ENCODE measurements at places on chromosomes 2 and 18.
A peak's percentile ranks its signal among the peaks of the same experiment; 100 is the strongest.

DNA sequence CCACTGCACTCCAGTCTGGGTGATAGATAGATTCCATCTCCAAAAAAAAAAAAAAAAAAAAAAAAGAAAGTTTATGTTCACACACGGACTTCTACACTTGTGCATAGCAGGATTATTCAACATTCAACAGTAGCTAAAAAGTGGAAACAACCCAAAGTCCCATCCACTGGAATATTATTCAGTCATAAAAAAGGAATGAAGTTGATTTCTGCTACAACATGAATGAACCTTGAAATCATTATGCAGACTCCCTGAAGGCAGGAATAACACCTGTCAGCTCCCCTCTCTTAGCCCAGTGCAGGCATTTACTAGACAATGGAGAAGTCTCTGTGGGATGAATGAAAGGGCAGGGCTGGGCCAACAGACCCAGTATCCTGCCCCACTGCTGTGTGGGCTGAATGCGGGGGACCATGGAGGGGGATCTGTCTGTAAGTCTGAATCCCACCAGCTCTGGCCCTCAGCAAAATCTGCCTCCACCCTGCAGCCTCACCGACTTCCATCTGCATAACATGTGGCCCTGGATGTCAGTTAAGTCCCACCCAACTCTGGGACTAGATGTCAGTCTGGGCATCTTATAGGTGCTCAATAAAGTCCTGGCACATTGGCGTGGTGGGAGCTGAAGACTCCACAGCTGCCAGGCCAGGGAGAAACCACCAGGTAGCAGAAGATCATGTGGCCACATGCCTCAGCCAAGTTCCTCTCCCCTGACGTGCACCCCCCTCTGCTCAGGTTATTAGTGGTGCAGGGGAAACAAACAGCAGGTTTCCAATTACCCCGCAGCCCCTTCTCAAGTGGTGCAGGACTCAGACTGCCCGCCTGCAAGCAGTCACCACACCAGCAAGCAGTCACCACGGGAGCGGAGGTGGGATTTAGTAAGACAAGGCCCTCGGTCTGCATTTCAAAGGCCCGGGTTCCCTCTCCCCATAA, 8.9 kb downstream of the ZFP36L2 start:
- no peak for DNase-seq

DNA sequence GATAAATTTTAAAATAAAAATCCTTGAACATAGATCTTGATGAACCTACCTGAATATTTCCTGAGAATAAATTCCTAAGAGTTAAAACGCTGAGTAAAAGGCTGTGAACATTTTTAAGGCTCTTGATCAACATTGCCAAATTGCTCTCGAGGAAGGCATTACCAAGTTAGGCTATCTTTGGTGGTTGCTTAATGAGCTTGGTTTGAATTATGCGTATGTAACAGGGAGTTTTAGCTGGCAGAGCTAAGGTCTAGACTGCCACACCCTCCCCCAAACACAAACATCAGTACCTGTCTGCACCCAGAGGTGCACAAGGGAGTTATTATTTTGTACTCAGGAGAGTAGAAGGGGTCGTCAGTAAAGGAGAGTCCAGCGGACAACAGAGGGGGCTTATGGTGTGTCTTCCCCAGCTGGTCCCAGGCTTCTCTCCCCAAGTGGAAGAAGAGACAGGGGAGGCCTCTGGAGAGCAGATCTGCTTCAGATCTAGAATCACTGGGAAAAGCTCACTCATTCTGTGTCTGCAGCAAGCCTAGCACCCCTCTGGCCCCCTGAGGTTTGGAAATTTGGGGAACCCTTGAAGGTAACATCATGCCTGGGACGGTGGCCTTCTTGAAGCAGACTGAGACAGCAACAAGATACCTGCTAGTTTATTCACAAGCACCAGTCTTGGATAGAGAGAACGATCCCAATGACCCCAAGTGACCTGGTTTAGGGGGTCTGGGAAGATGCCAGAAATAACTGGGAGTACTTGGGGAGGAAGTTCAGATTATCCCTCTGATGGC, 197.2 kb upstream of the ID2 start:
- no peak for DNase-seq

DNA sequence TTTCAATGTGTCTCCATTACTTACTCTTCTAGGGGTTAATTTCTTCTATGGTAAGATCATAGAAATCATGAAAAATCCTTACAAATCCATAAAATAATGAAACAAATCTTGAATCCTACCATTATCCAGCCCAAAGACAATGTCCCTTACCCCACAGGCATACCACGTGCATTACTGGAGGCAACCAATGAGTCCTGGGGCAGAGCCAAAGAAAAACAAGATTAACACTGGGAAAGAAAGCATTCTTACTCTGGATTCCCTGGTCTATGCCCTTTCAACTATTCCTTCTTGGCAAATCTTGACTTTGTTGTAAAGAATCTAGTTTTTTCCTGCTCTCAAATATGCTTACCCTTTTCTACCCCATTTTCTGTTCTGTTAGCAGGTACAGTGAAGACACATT, 3.1 kb upstream of the GALNT1 start:
- DNase-seq = no peak

GRCh38 chr18:58091099-58091611, 47.1 kb downstream of the NEDD4L start:
- DNase-seq = no peak

DNA sequence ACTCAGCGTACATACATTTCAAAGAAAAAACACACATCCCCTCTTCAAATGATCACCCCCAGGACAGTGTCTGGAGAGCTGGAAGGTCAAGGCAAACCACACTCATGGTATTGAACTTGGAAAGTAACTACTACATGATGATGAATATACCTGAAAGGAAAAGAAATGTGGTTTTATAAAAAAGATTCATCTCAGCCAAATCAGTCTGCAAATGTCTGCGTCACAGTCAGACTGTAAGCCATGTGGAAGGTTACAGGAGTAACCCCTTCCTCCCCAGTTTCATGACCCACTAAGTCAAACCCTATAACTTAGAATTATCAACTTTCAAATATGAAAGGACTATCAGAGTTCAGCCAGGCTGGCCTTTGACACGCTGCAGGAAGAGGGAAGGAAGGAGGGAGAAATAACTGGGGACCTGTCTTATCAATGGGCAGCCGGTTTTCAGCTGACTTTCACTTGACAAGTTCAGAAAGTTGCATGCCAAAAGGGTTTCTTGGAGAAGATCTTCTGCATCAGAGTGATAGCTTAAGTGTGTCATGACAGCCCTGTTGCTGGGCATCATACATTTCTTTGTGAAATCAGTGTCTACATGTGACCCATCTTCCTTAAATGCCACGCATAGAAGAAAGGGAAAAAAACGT, 7.0 kb upstream of the BMP10 start:
- DNase-seq = no peak

GRCh38 chr2:70498528-70498927, 55.1 kb downstream of the TGFA start:
- DNase-seq = no peak

- no peak for DNase-seq
These were observed 1.2 kb downstream of the ABHD3 start for GRCh38 chr18:21703241-21703820.

DNA sequence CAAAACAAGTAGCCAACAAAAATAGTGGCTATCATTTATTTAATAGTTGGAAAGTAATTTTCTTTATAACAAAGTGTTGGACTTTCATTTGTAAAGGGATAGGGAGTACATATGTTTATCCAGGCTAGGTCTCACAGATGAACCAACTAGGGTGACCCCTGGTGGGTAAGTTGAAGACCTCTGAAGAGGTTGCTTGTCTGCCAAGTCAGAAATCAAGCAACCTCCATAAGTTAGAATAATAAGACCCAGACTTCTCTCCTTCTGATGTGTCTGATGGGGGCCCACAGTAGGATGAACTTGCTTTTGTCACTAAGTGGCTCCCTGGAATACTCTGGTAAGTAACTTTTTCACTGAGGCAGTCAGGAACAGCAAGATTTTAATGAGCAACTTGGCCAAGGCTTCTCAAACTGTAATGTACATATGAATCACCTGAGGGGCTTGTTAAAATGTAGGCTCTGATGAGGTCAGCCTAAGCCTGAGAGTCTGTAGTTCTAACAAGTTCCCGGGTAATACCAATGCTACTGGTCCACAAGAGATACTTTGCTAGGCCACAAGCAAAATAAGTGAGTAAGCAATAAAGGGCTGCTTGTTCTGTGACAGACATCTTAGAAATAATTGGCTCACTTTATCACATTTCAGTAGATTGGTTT, 319.6 kb downstream of the PIK3C3 start:
- peak; percentile 4 for DNase-seq

DNA sequence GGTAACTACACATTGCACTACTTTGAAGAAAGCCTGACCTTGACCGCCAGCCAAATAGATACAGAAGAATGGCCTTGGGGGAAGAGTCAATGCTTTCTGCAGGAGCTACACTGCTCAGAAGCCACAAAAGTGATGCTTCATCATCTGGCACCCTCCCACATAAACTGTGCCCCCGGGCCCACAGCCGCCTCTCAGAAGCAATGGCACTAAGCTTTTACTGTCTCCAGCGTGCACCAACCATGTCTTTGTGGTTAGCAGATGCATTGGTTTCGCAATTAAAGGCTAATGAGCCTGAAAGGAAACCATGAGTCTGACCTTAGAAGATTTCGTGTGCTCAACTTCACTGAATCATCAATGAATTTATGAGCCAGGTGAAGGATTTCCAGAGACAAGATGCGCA, 209.4 kb upstream of the TRIB2 start:
- peak; percentile 73 for DNase-seq

GRCh38 chr18:25244170-25244569, 107.8 kb downstream of the ZNF521 start:
- DNase-seq = no peak

- DNase-seq = no peak
These were observed 8.7 kb upstream of the GAREM2 start for GRCh38 chr2:26164231-26164630.

DNA sequence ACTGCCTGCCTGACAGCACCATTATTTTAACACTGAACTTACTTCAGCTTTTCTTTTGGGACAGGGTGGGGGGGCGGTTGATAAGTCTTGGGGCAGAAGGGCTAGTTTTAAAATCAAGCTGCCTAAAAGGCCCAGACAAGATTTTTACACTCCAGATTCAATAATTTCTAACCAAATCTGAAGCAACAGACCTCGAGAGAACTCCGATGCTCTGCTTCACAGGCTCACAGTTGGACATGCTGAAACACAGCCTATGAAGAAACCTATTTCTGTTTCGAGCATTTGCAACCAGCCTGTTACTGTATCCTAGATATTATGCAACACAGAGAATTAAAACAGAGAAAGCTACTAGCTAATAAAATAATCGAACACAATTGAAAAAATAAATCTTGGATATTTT, 1.3 kb upstream of the MYT1L start:
- no peak for DNase-seq

DNA sequence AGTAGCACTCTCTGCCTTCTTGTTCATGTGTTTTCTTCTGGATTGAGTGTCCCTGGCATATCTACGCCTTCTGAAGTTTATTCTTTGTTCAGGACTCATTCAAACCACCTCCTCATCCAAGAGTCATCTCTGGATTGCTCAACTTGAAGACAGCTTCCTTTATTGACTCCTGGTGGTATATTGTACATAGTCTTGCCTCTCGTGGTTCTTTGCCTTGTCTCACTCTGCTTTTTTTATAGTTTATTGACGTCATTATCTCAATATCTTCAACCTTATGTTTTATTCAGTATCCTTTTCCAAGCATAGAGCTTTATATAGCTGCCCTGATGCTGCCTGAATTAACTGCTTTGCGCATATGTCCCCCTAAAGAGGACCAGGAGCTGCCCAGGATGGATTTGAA, 161.7 kb downstream of the INSIG2 start:
- peak; percentile 50 for DNase-seq

GRCh38 chr2:202944408-202944807, 32.3 kb downstream of the CARF start:
- DNase-seq = no peak

DNA sequence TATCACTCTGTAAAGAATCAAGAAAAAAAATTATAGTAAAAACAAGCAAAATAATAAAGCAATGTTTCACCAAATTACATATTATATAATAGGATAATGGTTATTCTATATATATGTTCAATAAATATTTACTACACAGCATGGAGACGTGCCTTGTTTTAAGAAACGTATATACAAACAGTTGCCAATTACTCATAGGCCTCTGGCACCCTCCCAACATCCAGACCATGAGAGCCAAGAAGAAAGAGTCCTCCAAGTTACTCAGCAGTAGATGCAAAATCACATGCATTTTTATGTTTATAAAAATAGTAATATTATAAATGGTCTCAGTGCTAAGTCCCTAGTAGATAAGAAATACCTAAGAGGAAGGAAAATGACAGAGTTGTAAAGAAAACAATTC, 64.8 kb downstream of the REV1 start:
- peak; percentile 55 for DNase-seq

- DNase-seq = no peak
These were observed 720.5 kb downstream of the MBD2 start for GRCh38 chr18:53503914-53504441.

DNA sequence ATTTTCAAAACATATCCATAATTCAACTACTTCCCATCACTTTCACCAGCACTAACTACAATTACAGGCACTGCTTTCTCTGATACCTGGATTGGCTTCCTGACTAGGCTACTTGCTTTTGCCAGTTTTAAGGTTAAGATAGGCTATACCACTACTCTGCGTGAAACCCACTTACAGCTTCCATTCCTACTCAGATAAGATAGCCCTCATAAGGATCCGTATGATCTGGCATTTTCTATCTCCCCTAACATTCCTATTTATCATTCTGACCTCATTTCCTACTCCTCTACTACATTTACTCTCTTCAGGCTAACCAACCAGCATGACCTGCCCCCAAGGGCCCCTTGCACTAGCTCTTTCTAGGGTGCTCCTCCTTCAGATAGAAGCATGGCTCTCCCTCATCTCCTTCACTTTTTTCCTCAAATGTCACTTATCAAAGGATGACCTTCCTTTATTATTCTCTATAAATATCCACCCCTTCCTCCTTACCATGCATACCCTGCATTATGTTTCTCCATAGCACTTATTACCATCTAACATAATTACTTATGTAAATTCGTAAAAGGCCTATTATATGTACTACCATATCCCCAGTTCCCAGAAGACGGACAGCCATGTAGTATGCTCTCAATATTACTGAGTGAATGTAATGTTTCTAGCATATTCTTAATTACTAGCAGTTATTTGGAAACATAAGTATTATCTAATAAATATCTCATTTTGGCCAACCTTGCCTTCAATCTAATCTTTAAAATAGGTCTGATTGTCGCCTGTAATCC, 4.4 kb downstream of the TIA1 start:
- DNase-seq = no peak

DNA sequence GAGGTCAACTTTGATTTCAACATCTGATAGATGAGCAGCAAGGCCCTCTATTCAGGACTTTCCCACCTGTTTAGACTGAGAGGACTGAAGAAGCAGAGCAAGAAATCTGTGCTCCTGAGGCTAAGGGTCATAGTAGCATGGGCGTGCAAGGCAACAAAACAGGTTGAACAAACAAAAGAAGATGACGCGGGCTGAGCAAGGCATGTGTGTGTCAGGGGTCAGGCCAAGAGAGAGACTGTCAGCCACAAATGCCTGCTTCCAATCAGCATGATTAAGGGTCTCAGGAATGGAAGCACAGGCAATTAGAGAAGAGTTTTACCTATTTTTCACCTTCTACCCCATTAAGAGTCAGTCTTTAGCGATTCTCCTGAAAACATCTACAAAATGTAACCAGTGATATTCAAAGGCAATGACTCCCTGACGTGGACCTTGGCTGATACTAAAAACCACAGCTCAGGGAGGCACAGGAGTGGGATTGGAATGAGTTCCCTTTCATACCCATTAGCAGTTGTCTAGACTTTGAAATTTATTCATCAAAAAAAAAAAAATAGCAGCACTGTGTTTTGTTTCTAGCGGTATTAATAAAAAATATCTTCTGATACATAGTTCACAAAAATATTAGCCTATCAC, 81.9 kb downstream of the DYNAP start:
- no peak for DNase-seq

GRCh38 chr2:5515693-5516092, 176.5 kb upstream of the SOX11 start:
- no peak for DNase-seq

Measured in HFF-Myc (cell line).